Osteocyte (in vitro differentiated cells): ENCODE measurements at places on chromosomes 7 and 10. TPM values are rescaled to one million over a fixed set of nuclear protein-coding genes. Genes with fewer than 3 reads are reported as not detected.

DNA sequence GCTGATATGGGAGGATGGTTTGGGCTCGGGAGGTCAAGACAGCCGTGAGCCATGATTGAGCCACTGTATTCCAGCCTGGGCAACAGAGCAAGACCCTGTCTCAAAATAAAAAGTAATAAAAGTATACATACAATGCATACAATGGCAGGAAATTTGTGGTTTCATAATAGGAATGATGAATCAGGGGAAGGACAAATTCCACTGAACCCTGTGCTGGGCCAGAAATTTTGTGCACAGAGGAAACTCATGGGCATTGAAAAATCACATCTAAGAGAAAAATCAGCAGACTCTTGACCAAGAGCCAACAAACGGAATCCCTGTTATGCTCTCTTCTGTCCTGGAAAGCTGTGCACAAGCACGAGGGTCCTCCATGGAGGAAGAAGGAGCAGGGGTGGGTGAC is 35.1 kb downstream of the SEM1 start:
- no peak for DNase-seq
- H3K27me3 ChIP-seq, result no peaks in the 10 kb centered on the region
- H3K36me3 ChIP-seq, result no peaks in the 10 kb centered on the region
- no peak overlapping the region for H3K27ac ChIP-seq

- H3K27me3 ChIP-seq, result no peaks in the 10 kb centered on the region
- H3K4me3 ChIP-seq, result no peak overlapping the region
- peaks cover 35% of the 10 kb centered on the region for H3K4me1 ChIP-seq
- H3K36me3 ChIP-seq, result peaks cover 23% of the 10 kb centered on the region
- H3K27ac ChIP-seq, result no peak overlapping the region
These were observed 42.1 kb downstream of the ARHGAP21 start for GRCh38 chr10:24681572-24682088.

- H3K27ac ChIP-seq, result no peak overlapping the region
- H3K4me1 ChIP-seq, result peaks cover 4% of the 10 kb centered on the region
- no peak overlapping the region for H3K4me3 ChIP-seq
- peaks cover 10% of the 10 kb centered on the region for H3K36me3 ChIP-seq
- no peak for DNase-seq
These were observed 225.9 kb downstream of the ANK3 start for GRCh38 chr10:60163786-60164185.

DNA sequence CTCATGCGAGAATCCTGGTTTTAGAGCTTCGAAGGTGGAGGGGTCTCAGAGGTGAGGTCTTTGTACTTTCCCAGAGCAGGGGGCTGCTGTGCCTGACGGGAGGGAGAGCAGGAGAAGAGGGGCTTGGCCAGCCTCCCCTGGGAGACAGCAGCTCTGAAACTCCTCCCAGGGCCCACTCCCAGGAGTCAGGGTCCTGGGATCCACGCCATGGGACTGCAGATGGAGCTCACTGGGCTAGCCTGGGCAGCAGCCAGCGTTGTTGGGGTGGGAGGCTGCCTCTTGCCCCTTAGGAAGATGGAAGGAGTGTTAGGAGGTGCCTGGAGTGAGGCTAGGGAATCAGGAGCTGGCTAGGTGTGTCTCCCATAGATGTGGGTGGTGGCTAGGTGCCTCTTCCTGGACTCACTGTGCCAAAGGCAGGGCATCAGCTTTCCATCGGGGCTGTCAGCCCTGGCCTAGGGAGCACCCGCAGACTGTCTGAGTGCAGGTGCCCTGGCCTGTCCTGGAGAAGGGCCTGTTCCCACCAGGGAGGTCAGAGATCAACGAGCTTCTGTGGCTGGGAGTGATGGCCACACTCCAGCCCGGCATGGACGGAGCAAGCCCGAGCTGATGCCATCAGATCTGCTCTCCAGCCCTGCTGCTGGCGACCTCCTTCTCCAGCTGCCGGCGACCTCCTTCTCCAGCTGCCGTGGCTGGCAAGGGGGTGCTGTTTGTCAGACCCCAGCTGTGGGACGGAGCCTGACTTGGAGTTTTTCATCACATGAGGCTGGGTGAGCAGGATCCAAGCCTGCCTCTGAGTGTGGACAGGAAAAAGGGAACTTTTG is 111.3 kb downstream of the PTPN20 start:
- H3K4me1 ChIP-seq, result no peaks in the 10 kb centered on the region
- H3K4me3 ChIP-seq, result no peak overlapping the region
- peak; percentile 80 for DNase-seq
- H3K36me3 ChIP-seq, result no peaks in the 10 kb centered on the region

GRCh38 chr10:113303544-113304146 is 249.2 kb upstream of the HABP2 start:
- H3K36me3 ChIP-seq, result peaks cover 3% of the 10 kb centered on the region
- peak overlapping the region; percentile 39 for H3K27ac ChIP-seq

DNA sequence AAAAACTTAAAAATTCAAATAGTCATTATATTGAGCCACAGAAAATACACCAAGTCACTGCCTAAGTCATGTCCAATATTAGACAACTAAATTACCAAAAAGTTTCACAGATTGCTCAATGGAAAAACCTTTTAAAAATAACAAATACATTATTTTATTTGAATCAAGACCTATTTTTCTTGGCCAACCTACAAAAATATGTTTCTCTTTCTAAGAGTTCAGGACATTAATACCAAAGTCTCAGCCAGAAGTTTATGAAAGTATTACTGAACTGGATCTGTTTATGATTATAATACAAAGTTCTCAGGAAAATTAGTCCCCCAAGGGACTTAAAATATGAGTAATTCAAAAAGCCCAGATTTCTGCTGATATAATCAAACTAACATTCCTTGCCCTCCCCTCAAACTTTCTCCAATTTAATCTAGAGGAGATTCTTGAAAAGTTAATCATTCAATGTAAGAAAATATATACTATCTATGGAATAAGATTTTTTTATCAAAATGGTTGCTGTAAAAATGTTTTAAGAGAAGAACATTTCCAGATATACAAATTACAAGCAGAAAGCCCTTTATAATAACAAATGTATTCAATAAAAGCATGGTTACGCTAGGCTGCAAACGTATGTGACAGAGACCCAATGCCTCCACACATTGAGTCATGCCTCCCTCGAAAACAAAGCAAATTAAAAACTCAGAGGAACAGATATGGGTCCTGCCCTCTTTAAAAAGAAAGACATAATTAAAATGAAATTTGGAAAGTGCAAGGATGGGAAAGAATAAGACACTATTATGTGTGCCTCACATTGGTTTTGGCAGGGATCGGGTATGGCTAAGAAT is 381.6 kb downstream of the PARD3 start:
- H3K4me3 ChIP-seq, result peak overlapping the region; percentile 1
- peaks cover 43% of the 10 kb centered on the region for H3K4me1 ChIP-seq
- no peak for DNase-seq
- H3K36me3 ChIP-seq, result peaks cover 3% of the 10 kb centered on the region
- H3K27me3 ChIP-seq, result no peaks in the 10 kb centered on the region
- peak overlapping the region; percentile 78 for H3K27ac ChIP-seq

- no peaks in the 10 kb centered on the region for H3K4me1 ChIP-seq
- no peaks in the 10 kb centered on the region for H3K36me3 ChIP-seq
- no peak overlapping the region for H3K4me3 ChIP-seq
- no peak overlapping the region for H3K27ac ChIP-seq
- H3K27me3 ChIP-seq, result peaks cover 31% of the 10 kb centered on the region
These were observed 50.5 kb upstream of the YAE1 start for GRCh38 chr7:39515534-39516228.

- no peaks in the 10 kb centered on the region for H3K4me1 ChIP-seq
- H3K4me3 ChIP-seq, result no peak overlapping the region
- H3K27ac ChIP-seq, result no peak overlapping the region
- H3K27me3 ChIP-seq, result peaks cover 33% of the 10 kb centered on the region
- no peak for DNase-seq
These were observed 7.7 kb upstream of the GSTO1 start for GRCh38 chr10:104246976-104247375.

- peaks cover 7% of the 10 kb centered on the region for H3K27me3 ChIP-seq
- DNase-seq, result no peak
- H3K4me1 ChIP-seq, result no peaks in the 10 kb centered on the region
- no peak overlapping the region for H3K27ac ChIP-seq
These were observed 129.9 kb downstream of the ZNF92 start for GRCh38 chr7:65503434-65504152.

CYTH3 gene
- 63.9 and 66.6 TPM in 2 replicates for total RNA-seq

DNA sequence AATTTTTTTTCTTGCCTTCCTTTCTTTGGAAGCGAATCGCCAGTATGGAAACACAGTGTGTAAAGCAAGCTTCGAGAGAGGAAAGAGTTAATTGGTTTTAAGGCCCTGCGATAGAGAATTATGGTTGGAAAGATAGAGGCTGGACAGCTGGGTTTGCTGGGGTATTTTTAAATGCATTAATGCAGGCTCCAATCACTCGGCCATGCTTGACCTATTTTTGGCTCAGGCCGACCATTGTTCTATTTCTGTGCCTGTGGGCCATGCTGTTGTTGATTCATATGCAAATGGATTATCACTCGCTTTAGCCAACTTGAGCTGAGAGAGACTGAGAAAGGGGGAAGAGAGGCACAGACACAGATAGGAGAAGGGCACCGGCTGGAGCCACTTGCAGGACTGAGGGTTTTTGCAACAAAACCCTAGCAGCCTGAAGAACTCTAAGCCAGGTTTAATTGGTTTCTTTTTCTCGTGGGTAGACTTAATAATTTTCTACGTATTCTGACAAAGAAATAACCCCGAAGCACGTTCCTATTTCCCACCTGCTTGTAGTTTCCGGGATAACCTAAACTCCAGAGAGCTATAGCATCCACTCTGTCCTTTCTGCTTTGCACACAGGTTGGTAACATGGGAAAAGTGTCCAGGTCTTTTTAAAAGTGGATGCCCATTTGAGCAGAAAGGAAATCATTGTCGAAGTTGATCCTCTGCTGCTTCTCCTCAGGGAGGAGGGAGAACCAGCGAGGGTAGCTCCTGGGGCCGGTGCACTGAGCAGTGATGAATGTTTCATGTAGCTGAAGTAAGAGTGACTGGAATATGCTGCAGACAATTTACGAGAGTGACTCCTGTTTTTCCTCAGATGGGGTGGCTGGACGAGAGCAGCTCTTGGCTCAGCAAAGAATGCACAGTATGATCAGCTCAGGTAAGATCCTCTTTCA is at the start of gene HDAC9:
HDAC9 (plus strand) TSS at position 338 of the 929 bp plus-strand sequence; CDS start at position 892, 554 bp downstream.
- no peak for DNase-seq
- H3K27ac ChIP-seq, result peak within 1 kb of the TSS; percentile 67
- peaks cover 23% of the 10 kb centered on the region for H3K4me1 ChIP-seq

GRCh38 chr10:15015451-15015850 is 28.3 kb upstream of the OLAH start:
- no peaks in the 10 kb centered on the region for H3K36me3 ChIP-seq
- no peaks in the 10 kb centered on the region for H3K4me1 ChIP-seq
- no peak overlapping the region for H3K4me3 ChIP-seq
- no peak for DNase-seq
- H3K27me3 ChIP-seq, result peaks cover 43% of the 10 kb centered on the region
- H3K27ac ChIP-seq, result no peak overlapping the region

OPN4 gene
- total RNA-seq, result not detected in 2 replicates

PAX4 gene
- not detected in 2 replicates for total RNA-seq

DNA sequence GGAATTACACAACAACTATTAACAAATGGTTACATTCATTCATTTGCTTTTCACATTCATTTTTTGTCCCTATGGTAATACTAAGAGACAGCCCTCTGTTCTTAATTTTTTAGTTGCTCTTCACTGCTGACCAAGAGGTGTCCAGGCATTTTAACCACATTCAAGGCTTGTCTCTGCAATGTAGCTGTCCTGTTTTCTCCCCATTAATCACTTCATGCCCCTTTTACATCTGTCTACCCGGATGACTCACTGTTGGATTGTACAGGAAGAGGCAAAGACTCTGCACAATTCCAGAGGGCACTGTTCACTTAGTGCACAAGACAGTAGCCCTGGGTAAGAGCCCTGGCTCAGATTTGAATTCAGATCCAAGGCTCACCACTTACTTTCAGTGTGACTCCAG is 168.5 kb downstream of the NOC3L start:
- H3K4me3 ChIP-seq, result no peak overlapping the region
- H3K27ac ChIP-seq, result peak overlapping the region; percentile 80
- no peaks in the 10 kb centered on the region for H3K27me3 ChIP-seq
- peaks cover 2% of the 10 kb centered on the region for H3K36me3 ChIP-seq
- DNase-seq, result no peak

- no peak for DNase-seq
- no peaks in the 10 kb centered on the region for H3K4me1 ChIP-seq
These were observed 190.9 kb upstream of the PITRM1 start for GRCh38 chr10:3363311-3364045.

ARPC1A gene
- total RNA-seq, result 103 and 105 TPM in 2 replicates

DNA sequence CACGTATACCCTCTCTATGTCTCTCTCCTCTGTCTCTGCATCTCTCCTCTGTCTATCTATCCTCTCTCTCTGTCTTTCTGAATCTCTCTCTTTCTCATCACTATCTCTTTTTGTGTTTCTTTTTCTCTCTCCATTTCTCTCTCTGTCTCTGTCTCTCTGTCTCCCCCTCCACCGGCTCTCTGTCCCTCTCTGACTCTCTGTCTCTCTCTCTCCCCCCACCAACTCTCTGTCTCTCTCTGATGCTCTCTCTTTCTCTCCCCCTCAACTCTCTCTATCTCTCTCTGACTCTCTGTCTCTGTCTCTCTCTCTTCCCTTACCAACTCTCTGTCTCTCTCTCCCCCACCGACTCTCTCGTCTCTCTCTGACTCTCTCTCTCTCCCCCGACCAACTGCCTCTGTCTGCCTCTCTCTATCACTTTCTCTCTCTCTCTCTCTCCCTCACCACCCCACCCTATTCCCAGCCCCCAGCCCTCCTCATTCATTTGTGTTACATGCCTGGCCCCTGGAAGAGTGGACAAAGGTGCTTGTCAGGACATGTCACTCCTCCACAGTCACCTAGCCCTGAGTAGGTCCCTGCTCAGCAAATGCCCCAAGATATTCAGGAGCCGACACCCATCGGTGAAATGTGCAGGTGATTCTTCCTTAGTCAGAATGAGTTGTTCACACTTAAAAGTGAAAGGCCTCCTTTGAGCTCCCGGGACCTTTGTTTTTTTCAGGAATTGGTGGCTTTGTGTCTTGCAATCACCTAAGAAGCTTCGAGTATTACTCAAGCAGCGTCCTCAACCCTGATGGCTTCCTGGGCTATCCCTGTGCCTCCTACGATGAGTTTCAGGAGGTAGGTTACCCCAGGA is 13.6 kb downstream of the PNLIPRP2 start:
- no peaks in the 10 kb centered on the region for H3K36me3 ChIP-seq
- peak; percentile 34 for DNase-seq
- no peak overlapping the region for H3K27ac ChIP-seq
- no peaks in the 10 kb centered on the region for H3K4me1 ChIP-seq
- no peaks in the 10 kb centered on the region for H3K27me3 ChIP-seq

- H3K36me3 ChIP-seq, result no peaks in the 10 kb centered on the region
- peaks cover 28% of the 10 kb centered on the region for H3K4me1 ChIP-seq
These were observed 206.7 kb downstream of the ADAM12 start for GRCh38 chr10:126181626-126182025.

- DNase-seq, result no peak
- peaks cover 2% of the 10 kb centered on the region for H3K4me1 ChIP-seq
- no peaks in the 10 kb centered on the region for H3K27me3 ChIP-seq
These were observed 11.8 kb downstream of the UROS start for GRCh38 chr10:125811251-125811650.

HOXA6 gene
- not detected in 2 replicates for total RNA-seq
